ENCODE measurements at places on chromosomes 2 and 18.

DNA sequence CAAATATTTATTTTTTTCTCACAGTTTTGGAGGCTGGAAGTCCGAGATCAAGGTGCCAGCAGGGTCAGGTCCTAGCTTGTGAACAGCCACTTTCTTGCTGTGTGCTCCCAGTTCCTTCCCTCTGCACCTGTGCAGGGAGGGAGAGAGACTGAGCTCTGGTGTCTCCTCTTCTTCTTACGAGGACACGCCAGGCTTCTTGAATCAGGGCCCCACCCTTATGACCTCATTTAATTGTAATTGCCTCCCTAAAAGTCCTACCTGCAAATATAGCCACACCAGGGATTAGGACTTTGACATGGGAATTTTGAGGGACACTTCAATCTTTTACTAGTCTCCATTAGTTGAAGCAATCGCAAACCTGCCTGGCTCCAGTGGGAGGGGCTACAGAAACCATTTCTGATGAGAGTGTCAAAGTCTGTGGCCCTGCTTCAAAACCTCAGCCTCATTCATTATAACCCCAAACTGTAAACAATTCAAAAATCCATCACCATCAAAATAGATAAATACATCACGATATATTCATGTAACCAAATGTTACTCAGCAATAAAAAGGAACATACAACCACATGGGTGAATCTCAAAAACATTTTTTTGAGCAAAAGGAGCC is 18.2 kb upstream of the SEH1L start:
- no peak for DNase-seq

GRCh38 chr2:218635719-218636118 is 23.7 kb downstream of the ZNF142 start:
- DNase-seq, result no peak

GRCh38 chr2:71780162-71780561 is 326.8 kb downstream of the DYSF start:
- no peak for DNase-seq

DNA sequence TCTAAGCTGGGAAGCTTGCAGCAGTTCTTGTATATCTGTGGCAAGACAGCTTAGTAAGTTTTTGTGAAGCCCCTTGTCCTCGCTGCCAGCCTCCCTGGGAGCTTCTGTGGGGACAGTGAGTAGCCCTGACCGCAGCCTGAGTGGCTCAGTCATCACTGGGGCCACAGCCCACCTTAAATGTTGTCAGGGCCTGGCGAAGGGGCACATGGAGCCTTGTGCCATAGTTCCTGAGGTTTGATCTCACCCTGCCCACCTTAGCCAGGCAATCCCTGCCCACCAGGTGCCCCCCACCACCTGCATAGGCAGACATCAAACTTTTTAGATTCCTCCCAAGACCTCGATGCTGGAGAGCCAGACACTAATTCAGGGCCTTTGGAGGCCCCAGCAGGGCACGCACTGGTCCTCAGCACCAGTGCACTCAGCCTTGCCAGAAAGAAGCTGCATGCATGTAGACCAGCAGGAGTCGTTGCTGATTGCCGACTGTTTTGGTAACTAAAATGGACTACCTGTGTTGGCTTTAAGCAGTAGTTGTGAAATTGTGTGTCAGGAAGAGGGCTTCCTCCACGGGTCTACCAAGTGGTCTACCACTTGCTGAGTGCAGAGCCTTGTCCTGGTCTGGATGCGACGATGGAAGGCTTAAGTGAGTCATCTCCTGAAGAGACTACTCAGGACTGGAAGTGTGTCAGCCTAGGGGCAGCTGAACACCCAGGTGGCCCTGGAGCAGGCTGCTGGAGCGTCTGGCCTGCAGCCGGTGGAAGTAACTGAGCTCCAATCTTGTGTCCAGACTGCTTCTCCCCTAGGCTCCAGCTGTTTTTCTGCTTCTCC is 233.1 kb downstream of the SEPTIN10 start:
- DNase-seq, result peak; percentile 73

GRCh38 chr2:110873056-110873502 is 140.7 kb downstream of the ACOXL start:
- DNase-seq, result no peak

DNA sequence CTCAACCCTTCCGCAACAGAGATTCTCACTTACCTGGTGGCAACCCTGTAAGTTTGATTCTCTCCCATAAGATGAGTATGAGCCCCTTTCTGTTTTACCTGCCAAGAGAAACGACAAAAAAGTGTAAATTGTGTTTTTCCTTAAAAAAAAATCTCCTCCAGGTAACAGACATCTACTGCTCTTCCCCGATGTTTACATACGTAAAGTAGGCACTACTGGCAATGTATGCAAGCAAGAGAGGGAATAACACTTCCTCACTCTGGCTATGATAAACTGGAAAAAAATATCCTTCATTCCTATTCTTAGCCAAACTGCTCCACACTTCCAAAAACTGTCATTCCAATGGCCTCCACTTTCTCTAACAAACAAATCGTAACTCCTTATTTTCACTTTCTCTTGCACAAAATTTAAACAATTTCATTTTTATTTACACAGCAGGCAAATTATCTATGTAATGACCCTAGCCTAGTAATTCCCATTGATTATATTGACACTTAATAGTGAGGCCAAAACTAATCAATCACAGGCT is 184.5 kb downstream of the TCF4 start:
- DNase-seq, result no peak

GRCh38 chr2:72951303-72952095 is 34.2 kb downstream of the EMX1 start:
- no peak for DNase-seq

- no peak for DNase-seq
These were observed 2.8 kb downstream of the HOXD12 start for GRCh38 chr2:176102309-176102866.

- no peak for DNase-seq
These were observed 360.8 kb downstream of the TNS1 start for GRCh38 chr2:217641960-217642359.

- DNase-seq, result no peak
These were observed 45.2 kb upstream of the NOSTRIN start for GRCh38 chr2:168757223-168757622.

DNA sequence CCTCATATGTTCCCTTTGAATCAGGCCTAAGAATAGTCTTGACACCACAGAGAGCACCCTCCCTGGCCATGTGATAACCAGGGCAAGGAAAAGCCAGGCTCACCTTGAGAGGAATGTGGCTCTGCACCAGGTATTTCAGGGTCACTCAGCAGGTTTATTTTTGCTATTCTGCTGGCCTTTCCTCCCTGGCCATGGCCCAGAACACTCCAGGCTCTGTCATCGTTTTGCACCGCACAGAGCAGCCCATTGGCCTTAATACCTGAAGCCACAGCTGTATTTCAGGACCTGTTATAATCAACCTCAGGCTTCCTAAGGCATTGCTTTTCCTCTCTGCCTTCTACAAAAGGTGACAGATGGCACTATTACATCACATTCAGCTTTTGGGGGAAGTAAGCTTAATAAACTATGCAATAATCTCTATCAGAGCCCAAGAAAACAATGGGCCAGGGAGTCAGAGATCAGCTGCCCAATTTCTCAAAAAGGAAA is 668.3 kb downstream of the IRS1 start:
- DNase-seq, result no peak

GRCh38 chr2:112813280-112813966 is 23.2 kb downstream of the IL1B start:
- DNase-seq, result no peak

- no peak for DNase-seq
These were observed 3.4 kb downstream of the FANCL start for GRCh38 chr2:58237741-58238140.

DNA sequence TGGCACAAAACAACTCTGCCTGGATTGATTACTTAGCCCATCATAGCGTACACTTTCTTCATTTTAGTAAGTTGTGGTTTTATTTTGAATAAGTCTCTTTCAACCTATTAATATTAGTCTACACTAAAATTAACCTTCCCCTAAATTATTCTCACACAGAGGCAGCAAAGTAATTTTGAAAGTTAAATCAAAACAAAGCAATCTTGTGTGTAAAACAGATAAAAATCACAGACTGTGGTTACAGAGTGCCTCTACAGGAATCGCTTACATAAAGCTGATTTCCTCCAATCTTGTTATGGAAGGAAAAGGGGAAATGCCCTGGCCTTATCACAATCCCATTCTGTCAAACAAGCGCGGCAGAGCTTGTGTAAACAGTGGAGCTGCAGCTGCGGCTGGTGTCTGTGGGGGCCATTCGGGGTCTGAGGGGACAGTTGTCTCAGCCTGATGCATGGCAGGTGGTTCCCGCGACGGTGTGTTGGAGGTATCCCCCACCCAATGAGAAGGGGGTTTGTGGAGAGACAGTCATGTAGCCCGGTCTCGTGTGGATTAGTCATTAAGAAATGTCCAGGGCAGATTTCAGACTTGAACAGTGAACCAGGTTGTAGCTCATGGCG is 42.1 kb downstream of the BCL2L11 start:
- peak; percentile 43 for DNase-seq

- DNase-seq, result no peak
These were observed 43.7 kb downstream of the RPIA start for GRCh38 chr2:88735133-88735532.

DNA sequence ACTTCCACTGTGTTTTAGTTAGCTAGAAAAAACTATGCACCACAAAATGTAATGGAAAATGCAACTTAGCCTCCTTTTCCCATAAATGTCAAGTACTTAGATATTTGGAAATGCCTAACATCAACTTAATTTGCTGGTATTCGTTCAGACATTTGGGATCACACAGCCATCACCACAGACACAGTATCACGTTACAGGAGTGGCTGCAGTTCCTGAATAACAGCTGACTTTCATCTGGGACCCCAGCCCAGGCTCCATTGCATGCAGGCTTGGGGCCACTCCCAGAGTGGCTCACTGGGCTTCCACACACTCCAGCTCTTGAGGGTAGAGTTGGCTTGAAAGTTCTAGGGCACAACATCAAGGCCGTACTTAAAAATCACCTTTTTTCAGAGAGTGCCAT is 9.3 kb downstream of the TMEM182 start:
- DNase-seq, result peak; percentile 5

GRCh38 chr2:142944264-142944663 is 66.8 kb downstream of the KYNU start:
- peak; percentile 37 for DNase-seq

DNA sequence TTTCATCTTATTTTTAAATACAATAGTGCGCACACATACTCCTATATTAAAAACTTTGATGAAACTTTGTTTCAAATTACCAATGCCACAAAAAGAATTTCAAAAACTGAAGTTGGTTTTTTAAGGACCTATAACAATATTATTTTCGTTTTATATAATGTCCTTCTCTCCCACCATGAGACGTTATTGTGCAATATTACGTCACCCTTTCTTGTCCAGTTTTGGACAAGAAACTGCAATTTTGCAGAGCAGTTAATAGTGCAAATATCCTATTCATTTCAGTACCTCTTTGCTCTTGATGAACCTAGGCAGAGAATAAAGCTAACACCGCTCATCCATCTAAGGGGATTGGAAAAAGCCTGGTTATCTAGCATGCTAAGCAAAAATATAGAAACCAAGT is 9.7 kb upstream of the ZNF516 start:
- no peak for DNase-seq

DNA sequence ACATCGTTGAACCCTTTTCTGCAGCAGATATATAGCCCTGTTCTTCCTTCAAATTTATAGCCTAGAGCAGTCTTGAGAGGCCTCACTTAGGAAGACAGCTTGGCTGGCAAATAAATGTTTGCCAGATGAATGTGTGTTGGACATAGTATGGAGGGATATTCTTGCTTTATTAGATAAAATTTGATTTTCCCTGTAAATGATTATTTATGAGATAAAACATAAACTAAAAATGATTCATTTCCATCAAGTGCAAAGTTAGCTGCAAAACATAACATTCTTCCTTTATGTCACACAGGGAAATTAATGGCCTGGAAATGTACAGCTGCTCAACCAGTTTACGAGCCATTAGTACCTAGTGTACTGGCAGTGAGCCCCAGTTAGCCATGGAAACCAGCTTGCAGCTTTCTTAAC is 82.5 kb downstream of the LIMS1 start:
- DNase-seq, result peak; percentile 55

- no peak for DNase-seq
These were observed 62.6 kb upstream of the FN1 start for GRCh38 chr2:215498431-215498830.

All from IMR-90 (cell line).